NCI-H2029 (cell line): ENCODE measurements at places on chromosomes 6 and 20.

DNA sequence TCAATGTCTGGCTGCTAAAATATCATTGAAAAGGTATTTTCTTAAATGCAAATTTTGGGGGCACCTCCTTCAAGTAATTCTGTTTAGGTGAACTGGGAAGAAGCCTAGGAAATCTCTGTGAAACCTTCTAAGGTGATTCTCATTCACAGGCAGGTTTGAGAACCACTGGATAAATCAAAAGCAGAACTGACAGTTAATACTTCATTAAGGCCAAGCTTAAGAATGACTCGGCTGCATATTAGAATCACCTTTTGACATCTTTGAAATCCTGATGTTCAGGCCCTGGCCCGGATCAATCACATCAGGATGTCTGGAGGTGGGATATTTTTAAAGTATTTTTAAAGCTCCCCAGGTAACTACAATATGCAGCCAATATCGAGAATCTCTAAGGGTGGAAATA is 50.6 kb downstream of the FKBP1C start:
- DNase-seq, result no peak

DNA sequence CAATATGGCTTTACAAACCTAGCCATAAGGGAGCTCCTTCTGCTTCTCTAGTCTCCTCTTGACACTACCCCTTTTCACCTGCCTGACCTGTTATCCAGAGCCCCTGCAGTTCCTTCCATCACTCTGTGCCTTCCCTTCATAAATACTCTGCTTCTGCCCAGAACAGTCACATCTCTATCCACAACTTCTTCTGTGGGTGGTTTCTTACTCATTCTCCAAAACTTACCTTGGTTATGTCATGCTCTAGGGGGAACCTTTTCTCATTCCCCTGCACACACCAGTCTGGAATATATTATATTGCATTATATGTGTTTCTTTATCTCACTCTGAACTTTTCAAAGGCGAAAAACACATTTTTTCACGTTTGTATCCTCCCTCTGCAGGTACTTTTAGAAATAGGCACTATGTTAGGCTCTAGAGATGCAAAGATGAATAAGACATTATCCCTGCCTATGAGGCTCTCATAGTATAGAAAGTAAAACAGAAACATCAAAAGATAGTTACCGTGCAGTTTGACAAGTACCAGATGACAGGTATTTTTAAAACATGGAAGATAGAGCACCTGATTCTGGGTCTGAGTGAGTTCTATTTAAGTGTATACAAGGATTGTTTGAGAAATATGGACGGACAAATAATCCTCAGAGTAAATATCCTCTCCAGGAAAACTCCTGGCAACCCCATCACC is 51.5 kb downstream of the AIG1 start:
- DNase-seq, result no peak

DNA sequence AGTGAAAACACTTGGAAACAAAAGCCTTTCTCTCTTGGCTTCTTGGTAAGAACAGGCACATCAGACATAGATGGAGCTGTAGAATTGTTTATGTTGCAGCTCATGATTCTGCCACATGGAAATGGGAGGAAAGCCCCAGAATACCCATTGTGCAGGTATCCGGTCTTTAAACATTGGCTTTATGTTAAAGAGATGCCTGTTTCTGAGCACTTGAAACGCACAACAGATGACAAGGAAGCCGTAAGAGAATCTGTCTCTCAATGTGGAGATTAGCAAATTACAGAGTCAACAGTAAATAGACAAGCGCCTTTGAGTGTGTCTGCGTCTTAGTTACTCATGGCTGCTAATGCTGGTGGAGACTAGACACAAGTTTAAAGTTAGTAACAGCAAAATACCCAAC is 10.5 kb downstream of the TNFAIP3 start:
- no peak for DNase-seq

- peak; percentile 19 for DNase-seq
Measured at GRCh38 chr6:112289038-112289566, 34.7 kb upstream of the LAMA4 start.

DNA sequence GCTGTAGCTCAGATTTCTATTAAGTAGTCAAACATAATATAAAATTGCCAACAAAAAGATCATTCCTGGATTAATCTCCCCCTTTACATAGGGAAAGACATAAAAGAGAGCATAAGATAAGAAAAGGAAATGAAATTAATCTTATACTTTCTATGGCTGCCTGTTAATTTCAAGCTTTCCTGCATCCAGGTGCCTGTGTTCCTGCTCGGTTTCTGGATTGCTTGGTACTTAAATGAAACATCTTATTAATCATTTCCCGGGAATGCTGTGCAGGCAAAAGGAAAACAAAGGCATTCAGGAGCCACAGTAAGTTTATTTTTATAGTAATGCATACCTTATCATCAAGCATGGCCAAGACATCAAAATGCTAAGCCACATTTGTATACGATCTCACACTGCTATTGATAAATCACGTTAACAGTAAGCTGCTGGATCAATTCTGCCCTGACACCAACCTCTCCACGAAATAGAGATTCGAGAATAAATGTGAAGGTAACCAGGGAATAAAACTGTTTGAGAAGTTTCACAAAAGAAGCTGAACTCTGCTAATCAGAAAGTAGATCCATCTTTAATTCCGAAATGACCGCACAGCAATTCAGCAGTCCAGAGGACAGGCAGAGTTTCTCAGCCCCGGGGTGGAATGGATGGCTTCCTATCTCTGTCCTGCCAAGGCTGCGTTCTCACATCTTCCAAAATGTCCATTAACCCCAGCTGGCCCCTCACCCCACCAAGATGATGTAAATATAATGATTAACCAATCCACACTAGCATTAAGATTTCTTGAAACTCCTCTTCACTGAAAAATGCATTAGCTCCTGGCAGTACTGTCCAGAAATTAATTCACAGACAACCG is 32.6 kb upstream of the APCDD1L start:
- no peak for DNase-seq

DNA sequence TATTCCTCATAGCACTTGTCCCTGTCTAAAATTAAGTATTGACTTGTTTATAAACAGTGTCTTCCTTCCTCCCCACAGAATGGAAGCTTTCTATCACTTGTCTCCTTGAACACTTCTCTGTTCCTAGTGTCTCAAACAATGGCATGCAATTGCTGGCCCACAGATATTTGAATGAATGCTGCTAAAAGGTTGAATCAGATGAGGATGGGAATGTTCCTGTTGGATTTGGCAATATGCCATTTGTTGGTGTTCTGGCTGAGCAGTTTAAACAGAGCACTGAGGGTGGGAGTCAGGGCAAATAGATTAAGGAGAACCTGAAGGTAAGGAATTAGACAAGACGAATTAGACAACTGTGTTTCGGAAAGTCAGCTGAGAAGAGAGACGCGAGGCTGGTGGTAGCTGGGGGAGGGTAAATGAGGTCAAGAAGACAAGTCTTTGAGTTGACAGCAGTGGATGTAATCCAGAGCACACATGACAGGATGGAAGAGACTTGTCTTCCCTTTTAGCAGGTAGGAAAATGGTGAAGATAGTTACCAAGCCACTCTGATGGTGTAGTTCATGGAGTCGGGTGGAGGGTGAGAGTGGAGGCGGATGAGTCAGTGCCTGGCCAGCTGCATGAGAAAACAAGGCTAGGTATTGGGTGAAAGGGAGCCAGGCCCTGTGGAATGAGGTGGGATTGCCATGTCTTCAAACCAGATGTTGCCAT is 58.3 kb upstream of the GNRH2 start:
- peak; percentile 19 for DNase-seq

DNA sequence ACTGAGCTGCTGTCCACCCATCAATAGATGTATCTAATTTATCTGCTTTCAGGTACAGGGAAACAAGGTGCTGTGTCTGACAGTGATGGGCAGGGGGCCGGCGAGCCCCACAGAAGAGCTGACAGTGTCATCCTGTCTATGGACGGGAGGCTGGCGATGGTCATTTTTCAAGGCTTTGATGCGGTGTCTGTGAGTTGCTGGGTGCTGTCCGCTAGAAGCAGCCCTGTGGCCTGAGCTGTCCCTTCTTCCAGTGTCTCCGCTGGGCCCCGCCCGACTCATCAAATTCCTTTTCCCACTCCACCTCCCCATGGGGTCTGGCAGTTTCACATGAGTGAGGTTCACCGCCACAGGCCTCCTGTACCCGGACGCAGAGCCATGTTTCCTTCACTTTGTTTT is 161.4 kb upstream of the PMEPA1 start:
- no peak for DNase-seq

DNA sequence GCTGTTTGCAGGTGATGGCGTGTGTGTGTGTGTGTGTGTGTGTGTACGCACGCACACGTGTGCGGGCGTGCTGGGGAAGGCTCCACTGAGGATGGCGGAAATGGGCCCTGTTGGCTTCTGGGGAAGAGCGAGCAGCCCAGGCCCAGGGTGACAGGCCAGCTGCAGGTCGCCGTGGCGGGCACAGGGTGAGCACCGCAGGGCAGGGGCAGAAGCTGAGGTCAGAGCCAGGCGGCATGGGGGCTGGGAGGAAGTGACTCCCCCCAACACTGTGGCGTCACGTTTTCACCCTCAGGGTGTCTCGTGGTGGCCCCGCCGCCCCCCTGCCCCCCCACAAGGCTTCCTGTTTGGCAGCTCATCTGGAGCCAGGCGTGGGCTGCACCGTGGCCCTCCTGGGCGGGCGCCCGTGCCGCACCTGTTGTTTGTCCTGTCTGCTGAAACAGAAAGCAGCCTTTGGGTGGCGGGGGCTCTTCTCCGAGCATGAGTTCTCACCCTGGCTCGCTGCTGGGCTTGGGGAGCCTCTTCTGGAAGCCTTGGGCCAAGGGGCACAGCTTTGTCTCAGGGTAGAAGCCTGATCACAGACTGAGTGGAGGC is 7.1 kb downstream of the RBM38 start:
- peak; percentile 88 for DNase-seq

- no peak for DNase-seq
Measured at GRCh38 chr6:158041370-158041769, 59.7 kb downstream of the SYNJ2 start.

DNA sequence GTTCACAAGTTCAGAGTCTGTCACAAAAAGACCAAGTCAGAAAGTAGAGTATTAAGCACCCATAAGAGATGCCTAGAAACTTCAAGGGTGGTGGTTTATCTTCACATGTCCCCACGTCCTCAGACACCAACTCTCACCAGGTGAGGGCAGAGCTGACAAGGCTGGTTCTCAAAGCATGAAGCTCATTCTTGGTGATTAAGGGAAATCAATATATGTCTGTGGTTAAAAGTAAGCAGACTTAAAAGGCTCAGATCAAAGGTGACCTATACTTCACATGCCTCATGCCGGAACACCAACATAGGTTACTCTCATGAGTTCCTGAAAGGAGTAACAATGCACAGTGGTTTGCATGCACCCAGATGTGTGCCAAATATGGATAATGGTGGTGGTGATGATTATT is 27.0 kb downstream of the IL17A start:
- DNase-seq, result no peak

DNA sequence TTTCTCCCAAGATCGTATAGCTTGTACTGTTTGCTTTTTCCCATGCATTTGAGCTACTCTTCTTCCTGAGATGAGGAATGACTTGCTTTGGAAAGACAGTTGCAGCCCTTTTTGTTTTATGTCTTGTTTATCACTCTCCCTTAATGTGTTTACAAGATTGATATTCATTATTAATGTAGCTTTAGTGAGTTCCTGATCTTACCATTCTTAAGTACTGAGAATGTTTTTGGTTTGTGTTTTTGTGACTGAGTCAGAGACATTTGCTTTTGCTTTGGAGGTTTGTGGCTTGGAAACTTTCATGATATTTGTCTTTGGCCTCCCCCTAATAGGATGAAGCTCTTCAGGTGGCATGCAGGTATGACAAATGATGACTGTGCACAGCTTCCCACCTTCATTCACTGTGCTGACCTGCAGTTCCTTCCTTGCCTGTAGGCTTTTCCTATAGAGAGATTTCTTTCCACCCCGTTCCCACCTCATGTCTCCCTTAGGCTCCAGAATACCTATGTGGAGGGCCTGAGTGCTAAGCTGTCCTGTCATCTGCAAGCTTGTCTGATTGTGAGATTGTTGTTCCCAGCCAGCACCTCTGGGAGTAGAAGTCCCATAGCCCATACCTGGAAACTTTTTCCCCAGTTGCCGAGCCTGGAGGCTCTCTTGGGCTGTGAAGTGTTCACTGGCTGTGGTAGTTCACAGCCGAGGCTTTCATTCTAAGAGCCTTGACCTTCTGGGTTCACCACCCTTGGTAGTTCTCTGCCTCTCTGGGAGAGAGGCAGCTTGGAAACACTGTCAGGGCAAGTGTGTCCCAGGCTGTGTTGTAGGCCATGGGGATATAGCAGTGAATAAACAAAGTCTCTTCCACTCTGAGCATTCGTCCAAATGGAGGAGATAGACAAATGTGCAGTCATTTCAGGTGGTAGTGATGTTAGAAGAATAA is 27.1 kb downstream of the CDS2 start:
- no peak for DNase-seq

GRCh38 chr6:6221787-6222535 is 98.5 kb downstream of the F13A1 start:
- DNase-seq, result peak; percentile 35

- no peak for DNase-seq
Measured at GRCh38 chr6:42368181-42368580, 83.5 kb downstream of the TRERF1 start.

- no peak for DNase-seq
Measured at GRCh38 chr20:31870726-31871617, 538 bp downstream of the TTLL9 start.

DNA sequence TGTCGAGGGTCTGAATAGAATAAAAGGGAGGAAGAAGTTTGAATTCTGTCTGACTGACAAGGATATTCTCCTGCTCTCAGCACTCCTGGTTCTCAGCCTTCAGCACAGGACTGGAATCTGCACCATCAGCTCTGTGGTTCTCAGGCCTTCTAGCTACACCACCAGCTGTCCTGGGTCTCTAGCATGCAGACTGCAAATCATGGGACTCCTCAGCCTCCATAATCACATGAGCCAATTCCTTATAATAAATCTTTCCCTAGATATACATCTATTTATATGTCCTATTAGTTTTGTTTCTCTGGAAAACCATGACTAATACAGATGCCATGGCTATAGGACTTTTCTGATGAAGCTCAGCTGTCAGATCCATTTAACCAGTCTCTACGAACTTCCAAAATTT is 132.8 kb upstream of the ECI2 start:
- DNase-seq, result no peak

DNA sequence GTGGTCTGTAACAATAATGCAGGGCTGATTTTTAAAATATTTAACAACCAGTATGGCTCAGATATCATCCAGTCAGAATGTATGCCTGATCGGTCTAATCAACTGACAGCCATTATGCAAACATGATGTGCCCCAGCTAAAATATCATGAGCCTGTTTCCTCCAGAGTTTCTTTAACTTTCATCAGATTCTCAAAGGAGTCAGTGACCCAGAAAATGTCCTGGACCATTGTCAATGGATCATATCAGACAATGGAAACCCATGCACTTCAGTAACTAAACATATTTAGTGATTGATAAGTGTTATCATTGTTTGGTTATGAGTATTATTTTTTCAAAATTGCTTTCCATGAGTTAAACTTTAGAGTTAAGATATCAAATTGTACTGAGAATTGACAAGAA is 173.5 kb downstream of the LMBRD1 start:
- DNase-seq, result no peak
